Activated naive CD4-positive, alpha-beta T cell treated with anti-CD3 and anti-CD28 coated beads, Interleukin-2, amount 50 U/mL, for 72 hours (primary cell): ENCODE measurements at places on chromosomes 5 and 9. TPM values are rescaled to one million over a fixed set of nuclear protein-coding genes. Genes with fewer than 3 reads are reported as not detected.

Gene JAKMIP2
- total RNA-seq = 0.30 TPM

Gene ARHGEF28
- total RNA-seq = not detected

Gene NTRK2
- total RNA-seq = 0.16 TPM

DNA sequence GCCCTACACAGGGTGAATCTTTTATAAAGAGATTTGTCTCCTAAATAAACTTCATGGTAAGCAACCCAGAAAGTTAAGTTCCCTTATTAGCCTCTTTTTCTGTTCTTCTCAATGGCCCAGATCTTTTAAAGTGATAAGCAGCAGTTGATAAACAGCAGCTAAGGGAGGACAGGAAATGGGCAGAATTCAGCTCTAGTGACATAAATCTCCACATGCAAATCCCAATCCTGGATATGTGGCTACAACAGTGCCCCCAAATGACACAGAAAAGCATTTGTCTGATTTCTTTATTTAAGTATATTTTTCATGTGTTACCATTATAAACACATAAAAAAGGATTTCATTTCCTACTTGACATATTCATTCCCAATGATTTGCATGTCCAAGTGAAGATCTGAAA is 199.0 kb downstream of the DTWD2 start:
- no peak for DNase-seq
